Activated CD4-positive, alpha-beta T cell treated with anti-CD3 and anti-CD28 coated beads for 36 hours (primary cell): ENCODE measurements at places on chromosomes 4 and X. TPM values are rescaled to one million over a fixed set of nuclear protein-coding genes. Genes with fewer than 3 reads are reported as not detected.

GRCh38 chrX:152813206-152813605 lies 17.4 kb downstream of the CETN2 start:
- DNase-seq, result no peak

CXCL11 gene
- 0.14 TPM for total RNA-seq

- no peak for DNase-seq
These were observed 96.5 kb upstream of the ESX1 start for GRCh38 chrX:104351173-104351769.

KDR gene
- not detected for total RNA-seq

DNA sequence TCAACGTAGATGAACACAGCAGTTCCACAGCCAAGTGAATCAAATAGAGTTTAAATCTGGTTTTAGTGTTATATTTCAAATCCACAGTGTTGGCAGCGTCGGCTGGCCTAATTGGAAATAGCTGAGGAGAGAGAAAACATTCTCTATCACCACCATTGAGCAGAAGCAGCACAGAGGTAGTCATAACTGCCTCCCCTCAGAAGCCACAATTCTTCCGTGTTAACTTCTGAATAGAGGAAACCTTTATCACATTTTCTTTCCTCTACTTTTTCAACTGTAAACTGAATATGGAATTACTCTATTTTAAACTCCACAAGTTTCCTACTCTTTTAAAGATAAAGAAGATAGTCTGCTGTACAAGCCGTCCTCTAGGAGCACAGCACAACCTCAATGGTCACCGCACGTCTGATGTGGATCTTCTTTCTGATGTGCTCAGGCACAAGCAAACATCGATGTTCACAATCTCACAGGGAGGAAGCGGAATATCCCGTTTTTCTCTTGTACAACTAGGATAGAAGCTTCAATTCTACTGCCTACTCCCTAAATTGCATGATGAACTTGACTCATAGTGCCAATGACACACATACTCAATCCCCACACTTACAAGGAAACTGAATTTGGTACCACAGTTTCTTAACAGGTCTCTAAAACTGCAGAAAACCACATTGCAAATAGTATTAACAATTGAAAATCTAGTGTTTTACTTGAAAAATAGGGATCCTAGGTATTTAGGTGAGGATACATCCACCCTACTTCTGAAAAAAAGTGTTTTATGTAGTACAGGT lies 217.8 kb upstream of the ETNPPL start:
- no peak for DNase-seq

DNA sequence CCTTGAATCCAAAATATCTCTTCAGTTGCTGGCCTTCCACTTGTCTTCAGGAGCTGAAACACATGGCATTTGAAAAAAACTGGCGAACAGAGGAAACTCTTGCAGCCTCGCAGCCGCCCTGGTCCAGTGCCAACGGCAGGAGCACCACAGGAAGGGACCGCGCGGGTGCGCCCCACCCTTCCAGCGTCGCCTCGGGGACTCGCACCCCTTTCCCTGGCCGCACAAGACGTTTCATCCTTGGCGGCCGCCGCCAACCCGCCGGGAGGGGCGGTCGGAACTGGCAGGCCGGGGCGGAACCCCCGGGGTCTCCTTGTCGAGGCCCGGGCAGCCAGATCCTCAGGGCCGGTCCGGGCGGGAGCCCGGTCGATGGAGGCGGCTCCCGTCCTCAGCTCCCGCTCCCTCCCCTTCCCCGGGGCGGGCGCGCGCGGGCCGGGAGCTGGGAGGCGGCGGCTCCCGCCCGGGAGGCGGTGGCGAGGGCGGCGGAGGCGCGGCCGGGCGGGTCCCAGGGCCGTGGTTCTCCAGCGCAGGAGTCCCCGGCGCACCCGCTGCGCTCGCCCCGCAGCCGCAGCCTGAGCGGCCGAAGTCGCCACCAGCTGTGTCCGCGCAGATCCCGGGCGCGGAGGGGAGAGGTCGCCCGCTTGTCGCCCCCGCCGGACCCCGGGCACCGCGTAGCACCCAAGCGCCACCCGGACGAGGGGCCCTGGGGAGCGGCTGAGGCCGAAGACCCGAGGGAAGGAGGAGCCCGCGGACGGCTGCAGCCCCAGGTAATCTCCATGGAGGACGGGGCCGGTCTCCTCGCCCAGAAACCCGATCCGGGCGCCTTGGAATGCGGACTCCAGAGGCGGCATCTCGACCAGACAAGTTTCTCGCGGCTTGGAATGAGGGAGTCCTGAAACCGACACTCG lies 886 bp upstream of the NDST3 start:
- peak; percentile 34 for DNase-seq

CLGN gene
- total RNA-seq, result 0.19 TPM

DNA sequence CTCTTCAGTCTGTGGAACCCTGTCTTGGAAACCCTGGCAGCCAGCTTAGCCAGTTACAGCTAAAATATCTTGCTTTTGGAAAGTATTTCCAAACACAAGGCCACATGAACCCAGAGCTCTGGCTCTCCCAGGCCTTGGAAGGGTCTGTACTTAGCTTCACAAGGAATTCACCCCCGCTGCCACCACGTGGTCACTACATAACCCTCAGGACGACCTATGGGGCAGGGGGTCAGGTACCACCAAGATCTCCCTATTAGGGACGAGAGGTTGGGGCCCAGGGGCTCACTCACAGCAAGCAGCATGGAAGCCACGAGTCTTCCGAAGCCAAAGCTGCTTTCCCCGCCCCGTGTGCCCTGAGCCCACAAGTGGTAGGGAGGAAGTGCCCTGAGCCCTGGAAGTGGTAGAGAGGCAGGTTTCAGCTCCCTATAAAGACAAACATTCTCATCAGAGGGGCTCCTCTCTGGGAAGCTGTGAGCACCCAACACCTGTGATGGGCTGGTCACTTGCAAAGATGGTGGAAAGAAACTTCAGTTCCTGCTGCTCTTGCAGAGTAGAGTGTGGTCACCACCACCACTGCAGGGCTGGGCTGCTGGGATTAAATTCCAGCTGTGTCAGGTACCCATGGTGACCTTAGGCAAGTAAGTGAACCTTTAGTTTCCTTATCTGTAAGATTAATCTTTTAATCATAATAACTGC lies 4.7 kb upstream of the JAKMIP1 start:
- no peak for DNase-seq

DNA sequence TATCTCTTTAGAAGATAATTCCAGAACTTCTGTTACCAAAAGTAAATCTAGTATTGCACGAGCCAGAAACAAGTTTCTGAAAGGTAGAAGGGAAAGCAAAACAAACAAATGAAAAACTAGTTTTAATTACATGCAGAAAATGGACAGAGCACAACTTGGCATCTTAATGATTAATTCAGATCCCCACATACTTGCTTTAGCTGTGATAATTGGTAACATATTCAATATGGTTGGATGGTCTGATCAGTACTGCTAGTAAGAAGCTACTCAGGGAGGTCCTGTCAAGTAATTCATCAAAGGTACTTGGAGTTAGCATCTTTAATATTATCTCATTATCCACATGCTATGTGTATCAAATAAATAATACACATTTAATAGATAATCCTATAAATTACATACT lies 204.3 kb downstream of the TRAM1L1 start:
- no peak for DNase-seq

GPR119 gene
- total RNA-seq, result not detected

GRCh38 chr4:41448934-41449333 lies 89.0 kb upstream of the LIMCH1 start:
- DNase-seq, result no peak

USP17L27 gene
- not detected for total RNA-seq

DNA sequence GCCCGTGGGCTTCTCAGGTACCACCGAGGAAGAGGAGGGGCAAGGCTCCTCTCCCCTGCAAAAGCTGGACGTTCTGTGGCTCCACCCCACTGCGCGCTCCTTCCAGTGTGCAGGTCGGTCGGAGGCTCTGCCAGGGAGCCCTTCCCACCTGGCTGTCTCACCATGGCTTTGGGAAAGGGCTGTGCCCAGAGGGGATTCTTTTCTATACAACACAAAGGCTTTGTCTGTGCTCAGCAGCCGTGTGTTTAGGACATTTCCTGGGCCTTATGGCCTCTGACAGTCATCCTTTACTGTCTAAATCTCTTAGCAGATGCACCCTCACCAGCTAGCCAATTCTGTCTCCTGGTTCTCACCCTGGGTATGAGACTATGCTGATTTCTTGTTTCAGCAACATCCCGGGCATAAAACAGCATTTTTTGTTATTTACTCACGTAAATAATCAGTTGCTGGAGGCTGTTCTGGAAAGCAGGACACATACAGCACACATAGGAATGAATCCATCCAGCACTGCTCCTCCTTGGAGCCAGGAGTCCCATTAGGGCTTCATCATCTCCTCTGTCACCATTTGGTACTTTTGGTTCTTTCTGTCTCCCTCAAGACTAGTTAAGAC lies 20.4 kb upstream of the ATXN3L start:
- DNase-seq, result no peak

DNA sequence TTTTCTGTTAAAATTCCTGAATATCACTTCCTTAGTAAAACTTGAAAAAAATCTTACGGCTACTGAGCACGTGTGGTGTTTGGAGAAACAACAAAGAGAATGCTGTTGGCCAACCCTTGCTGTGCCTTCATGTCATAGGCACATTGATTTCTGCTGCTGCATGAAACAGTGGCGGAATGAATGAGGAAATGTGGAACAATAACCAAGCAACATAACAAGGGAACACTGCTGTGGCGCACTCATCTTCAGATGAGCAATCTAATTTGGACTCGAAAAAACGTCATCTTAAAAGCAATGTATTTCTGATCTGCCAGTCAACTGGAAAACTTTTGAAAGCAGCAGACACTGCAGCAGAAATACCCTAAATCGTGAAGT lies 51.4 kb downstream of the PROM1 start:
- DNase-seq, result no peak

DNA sequence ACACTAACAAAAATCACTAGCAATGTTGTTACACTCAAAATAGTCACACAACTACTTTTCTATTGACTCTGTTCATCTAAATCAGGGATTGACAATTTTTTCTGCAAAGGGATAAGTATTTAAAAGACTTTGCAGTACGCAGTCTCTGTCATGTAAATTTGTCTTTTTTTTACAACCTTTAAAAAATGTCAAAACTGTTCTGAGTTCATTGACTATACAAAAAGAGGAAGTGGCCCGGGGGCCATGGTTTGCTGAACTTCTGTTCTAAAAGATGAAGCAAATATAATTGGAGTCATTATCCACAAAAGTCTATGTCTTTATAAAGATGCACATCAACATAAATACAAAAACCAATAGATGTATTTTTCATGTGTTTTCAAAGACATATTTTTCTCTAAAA lies 1310.3 kb downstream of the RPA4 start:
- no peak for DNase-seq

DNA sequence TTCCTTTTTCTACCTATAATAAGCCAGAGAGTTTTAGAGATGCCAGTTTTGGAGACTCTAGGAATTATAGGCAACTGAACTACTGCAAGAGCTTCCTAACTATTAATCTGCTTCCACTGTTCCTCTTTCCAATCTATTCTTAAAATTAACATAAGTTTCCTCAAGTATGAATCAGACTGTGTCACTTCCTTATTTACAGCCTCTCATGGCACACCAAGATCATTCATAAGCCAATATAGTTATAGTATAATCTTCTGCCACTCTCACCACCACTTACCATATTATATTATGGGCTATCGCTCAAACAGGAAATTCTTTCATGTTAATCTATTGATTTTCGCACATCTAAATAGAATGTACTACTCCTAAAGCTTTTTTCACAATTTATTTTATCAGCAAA lies 383.5 kb downstream of the STPG2 start:
- no peak for DNase-seq

PLAC1 gene
- not detected for total RNA-seq

- DNase-seq, result no peak
These were observed 17.4 kb downstream of the CCNG2 start for GRCh38 chr4:77174426-77174825.

TENM3 gene
- total RNA-seq, result not detected

SULT1E1 gene
- not detected for total RNA-seq

FHL1 gene
- total RNA-seq, result 19.3 TPM

DNA sequence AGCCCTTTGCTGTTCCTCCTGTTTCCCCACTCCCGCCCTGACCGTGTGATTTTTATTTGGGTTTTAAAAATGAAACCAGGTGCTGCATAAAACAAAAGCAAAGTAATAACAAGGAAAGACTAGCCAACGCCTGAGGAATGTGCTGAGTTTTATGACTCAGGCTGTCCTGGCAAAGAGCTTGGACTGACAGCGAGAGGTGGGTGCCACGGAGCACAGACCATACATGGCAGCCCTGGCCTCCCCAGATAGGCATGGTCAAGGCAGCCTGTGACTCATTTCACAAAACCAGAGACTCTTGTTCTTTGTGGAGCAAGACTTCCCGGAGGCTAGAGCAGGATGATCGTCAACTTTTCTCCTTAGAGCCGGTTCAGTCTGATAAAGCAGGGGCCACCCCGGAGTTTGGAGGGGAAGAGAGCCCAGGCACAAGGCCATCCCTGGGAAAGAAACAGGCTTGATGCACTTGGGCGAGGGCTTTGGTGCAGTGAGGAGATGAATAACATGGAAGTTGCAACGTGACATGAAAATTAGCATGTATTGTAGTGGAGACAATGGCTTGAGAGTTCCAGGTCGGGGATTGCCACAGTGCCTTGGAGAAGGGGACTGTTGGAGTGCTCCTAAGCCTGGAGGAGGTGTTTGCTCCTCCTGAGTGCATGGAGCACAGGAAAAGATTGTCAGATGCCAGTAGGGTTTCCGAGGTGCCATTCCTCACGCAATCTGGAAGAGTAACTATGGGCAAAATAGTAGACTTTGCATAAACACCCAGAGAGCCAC lies 54.8 kb downstream of the C4orf51 start:
- peak; percentile 10 for DNase-seq

- no peak for DNase-seq
These were observed 118.5 kb upstream of the FAM9C start for GRCh38 chrX:13162772-13163410.
